ENCODE measurements at places on chromosomes 4 and X. TPM values are rescaled to one million over a fixed set of nuclear protein-coding genes. Genes with fewer than 3 reads are reported as not detected.

DNA sequence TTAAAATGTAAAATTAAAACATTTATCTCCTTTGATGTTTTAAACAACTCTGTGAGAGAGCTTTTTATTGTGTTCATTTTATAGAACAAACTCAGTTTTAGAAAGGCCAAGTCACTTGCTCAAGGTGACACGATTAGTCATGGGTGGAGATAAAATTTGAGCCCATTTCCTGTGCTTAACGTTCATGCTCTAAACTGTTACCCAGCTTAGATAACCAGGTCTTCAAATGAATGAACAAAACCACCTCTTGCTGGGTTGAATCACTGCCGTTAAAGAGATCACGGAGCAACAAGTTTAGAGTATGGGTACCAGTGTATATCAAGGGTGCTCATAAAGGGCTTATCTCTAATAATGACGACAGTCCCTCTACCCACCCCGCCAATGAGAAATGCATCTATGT is 10.2 kb upstream of the CASK start:
- no peaks in the 10 kb centered on the region for H3K36me3 ChIP-seq
- no peak for DNase-seq
- H3K4me3 ChIP-seq: no peak overlapping the region
- H3K27me3 ChIP-seq: no peaks in the 10 kb centered on the region

DNA sequence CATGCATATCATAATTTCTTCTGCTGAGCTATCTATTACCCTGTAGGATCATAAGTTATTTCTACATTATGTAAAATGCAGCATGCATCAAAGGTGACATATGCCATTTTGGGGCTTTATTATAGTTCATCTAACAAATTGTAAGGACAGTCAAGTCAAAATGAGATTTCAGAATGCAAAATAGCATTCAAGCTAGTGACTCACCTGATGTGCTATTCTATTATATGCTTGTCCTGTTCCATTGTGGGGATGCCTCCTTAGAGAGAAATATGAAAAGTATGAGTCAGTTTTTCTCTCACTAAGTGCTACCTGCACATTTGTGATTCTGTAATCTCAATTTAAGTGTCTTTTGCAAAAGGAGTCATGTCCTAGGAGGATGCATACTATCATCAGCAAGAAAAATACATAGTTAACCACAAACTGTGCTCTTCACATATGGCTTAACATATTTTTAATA is 647.0 kb upstream of the PCDH10 start:
- H3K27me3 ChIP-seq: no peaks in the 10 kb centered on the region
- H3K4me1 ChIP-seq: no peaks in the 10 kb centered on the region
- H3K27ac ChIP-seq: no peak overlapping the region
- DNase-seq: no peak
- H3K36me3 ChIP-seq: no peaks in the 10 kb centered on the region

UGT2B15 gene
- total RNA-seq: not detected

ZMAT1 gene
- total RNA-seq: 38.4 TPM

ARHGAP36 gene
- not detected for total RNA-seq

DNA sequence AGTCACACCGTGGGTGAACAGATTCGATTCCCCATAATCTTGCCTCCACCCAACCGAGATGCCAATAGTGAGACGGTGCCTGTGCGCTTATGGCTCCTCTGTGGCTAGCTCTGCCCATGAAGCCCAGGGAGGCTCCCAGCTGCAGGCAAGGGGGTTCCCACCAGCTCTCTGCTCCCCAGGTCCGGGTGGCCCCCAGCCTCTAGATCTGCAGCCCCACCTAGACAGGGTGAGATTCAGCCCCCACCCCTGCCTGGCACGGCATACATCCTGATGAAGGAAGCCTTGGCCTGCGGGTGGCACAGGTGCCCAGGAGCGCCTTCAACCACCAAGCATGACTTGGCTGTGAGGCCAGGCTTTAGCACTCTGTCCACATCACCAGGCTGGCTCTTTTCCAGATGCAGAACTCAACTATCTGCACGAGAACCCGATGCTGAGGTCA is 40.6 kb downstream of the WDR1 start:
- no peaks in the 10 kb centered on the region for H3K36me3 ChIP-seq
- no peak overlapping the region for H3K4me3 ChIP-seq
- H3K4me1 ChIP-seq: no peaks in the 10 kb centered on the region
- no peaks in the 10 kb centered on the region for H3K27me3 ChIP-seq

DNA sequence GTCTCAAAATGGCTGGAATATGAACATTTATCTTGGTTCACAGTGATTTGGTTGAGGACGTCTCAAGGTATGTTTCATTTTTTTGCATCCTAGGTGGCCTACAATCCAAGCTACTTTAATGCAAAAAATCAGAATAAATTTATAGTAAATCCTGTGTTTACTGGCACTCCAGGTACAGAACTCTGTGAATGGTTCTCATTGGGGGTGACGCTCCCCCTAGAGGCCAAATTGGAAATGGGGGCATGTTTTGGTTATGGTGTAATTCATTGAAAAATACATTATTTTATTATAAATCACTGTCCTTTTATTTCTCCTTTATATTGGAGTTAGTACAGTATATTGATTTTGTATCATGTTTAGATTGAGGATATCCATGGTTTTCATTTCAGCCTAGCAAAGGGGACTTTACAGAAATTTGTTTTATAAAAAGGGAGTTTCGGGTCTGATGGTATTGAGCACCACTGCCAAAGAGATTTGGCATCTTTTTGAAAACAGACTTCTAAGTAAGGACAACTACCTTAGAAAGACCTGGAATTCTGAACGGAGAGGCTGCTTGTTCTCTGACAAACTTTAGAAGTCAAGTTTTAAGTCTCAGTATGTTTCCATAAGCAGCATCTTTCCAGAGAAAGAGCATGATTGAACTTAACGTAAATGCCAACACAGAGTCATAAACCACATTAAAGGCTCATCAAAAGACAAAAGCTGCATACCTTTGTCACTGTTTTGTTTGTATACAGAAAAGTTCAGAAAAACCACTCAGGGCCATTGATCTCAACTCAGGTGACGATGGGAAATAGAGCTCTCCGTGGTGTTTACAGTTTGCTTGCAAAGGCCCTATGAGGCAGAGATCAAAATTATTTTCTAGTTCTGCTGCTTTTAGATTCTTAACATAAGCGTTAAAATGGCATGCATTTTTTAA is 19.4 kb downstream of the MTM1 start:
- H3K36me3 ChIP-seq: no peaks in the 10 kb centered on the region
- no peak overlapping the region for H3K27ac ChIP-seq
- H3K27me3 ChIP-seq: no peaks in the 10 kb centered on the region
- H3K4me3 ChIP-seq: no peak overlapping the region

PRRG1 gene
- not detected for total RNA-seq

EDNRA gene
- not detected for total RNA-seq

DNA sequence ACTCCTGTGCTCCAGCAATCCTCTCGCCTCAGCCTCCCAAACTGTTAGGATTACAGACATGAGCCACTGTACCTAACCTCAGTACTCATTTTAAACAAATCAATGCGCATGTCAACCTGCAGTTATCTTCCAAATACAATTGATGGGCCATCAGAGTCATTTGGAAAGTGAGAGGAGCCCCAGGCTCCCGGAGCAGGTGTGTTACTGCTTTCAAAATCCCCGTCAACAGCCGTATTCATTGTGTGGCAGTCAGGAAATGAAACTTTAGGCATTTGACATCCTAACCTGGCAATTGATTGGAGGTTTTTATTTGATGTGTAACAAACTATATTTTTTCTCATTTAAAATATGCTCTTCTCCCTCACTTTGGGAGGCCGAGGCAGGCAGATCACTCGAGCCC is 623.6 kb upstream of the TENM3 start:
- no peak for DNase-seq
- H3K4me1 ChIP-seq: no peaks in the 10 kb centered on the region
- H3K4me3 ChIP-seq: no peak overlapping the region
- no peaks in the 10 kb centered on the region for H3K36me3 ChIP-seq

MXRA5 gene
- not detected for total RNA-seq

- H3K36me3 ChIP-seq: no peaks in the 10 kb centered on the region
- H3K4me1 ChIP-seq: no peaks in the 10 kb centered on the region
- H3K27ac ChIP-seq: no peak overlapping the region
- H3K4me3 ChIP-seq: no peak overlapping the region
- H3K27me3 ChIP-seq: no peaks in the 10 kb centered on the region
Measured at GRCh38 chr4:47203593-47203992, 172.2 kb downstream of the GABRB1 start.

DNA sequence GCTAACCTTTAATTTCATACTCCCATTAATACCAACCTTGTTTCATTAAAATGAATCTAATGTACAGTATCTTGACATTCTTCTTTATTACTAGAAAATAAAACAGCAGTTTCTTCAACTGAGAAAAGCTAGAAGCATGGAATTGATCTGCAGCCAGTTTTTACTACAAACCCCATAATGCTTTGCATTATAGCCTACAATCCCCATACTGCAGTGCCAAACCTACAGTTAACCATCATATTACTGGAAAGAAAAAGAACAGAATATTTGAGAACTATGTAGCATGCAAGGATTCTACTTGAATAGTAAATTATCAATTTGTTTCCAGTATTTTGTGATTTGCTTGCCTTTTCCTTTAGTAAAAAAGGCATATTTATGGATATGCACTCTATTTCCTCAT is 3.2 kb upstream of the IL1RAPL1 start:
- H3K4me1 ChIP-seq: no peaks in the 10 kb centered on the region
- no peak for DNase-seq
- no peaks in the 10 kb centered on the region for H3K27me3 ChIP-seq
- H3K27ac ChIP-seq: no peak overlapping the region
- no peak overlapping the region for H3K4me3 ChIP-seq

GRCh38 chrX:118528071-118528737 is 32.6 kb downstream of the DOCK11 start:
- peak overlapping the region; percentile 78 for H3K27ac ChIP-seq
- DNase-seq: peak; percentile 68
- peaks cover 67% of the 10 kb centered on the region for H3K4me1 ChIP-seq
- peaks cover 3% of the 10 kb centered on the region for H3K36me3 ChIP-seq
- no peaks in the 10 kb centered on the region for H3K27me3 ChIP-seq

CAPN6 gene
- not detected for total RNA-seq

GRCh38 chr4:148192526-148192925 is 249.7 kb downstream of the NR3C2 start:
- H3K4me3 ChIP-seq: no peak overlapping the region
- no peak overlapping the region for H3K27ac ChIP-seq
- no peaks in the 10 kb centered on the region for H3K36me3 ChIP-seq

DNA sequence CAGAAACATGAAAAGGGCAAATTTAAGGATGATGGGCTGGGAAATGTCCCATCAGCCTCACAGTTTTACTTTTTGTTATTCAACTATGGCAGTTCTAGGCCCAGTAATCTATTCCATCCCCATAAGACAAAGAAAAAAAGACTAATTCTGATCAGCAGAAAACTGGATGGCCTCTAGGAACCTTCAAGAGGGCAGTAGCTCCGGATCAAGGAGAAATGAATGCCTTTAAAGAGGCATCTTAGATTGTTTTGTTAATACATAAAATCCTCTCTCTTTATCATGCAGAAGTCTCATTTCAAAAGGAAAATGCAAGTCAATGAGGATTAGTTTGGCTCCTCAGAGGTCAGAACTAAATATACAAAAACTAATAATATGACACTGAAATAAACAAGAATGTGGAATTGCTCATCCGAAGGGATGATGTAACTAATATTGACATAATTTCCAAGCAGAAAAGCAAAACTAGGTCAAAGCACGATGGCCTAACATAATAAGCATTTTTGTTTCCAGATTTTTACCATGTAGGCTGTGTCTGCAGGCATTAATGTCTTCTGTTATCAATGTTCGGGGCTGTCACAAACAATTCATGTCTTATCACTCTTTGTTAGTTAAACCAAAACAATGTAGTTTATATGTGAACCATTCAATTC is 8.8 kb downstream of the MID1 start:
- DNase-seq: no peak
- H3K27me3 ChIP-seq: peaks cover 7% of the 10 kb centered on the region
- no peaks in the 10 kb centered on the region for H3K36me3 ChIP-seq
- no peak overlapping the region for H3K4me3 ChIP-seq
- H3K27ac ChIP-seq: no peak overlapping the region
- H3K4me1 ChIP-seq: no peaks in the 10 kb centered on the region

- no peaks in the 10 kb centered on the region for H3K4me1 ChIP-seq
- no peak overlapping the region for H3K4me3 ChIP-seq
- H3K27me3 ChIP-seq: no peaks in the 10 kb centered on the region
- H3K27ac ChIP-seq: no peak overlapping the region
- no peak for DNase-seq
Measured at GRCh38 chr4:60326735-60327134, 873.4 kb upstream of the ADGRL3 start.

BEX4 gene
- 19.8 TPM for total RNA-seq

DNA sequence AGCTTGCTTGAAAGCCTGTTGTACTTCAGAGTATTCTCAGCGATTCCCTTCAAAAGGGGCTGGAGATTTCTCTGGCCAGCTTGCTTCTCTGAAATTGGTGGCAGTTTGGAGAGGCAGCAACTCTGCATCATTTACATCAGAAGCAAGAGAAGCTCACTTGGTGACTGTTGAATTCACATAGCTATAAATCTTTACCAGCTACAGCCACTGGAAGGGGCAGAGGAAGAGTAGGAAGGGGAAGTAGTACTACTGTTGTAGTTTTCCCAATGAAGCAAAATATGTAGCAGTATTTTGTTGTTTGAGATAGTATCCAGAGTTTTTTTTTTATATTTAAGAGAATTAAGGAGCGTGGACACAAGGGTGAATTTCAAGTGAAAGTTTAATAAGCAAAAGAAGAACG is 2.8 kb downstream of the TENT5D start:
- no peak overlapping the region for H3K4me3 ChIP-seq
- H3K27me3 ChIP-seq: no peaks in the 10 kb centered on the region
- H3K36me3 ChIP-seq: no peaks in the 10 kb centered on the region
- no peak for DNase-seq

- no peaks in the 10 kb centered on the region for H3K27me3 ChIP-seq
- H3K27ac ChIP-seq: no peak overlapping the region
- H3K36me3 ChIP-seq: no peaks in the 10 kb centered on the region
- H3K4me1 ChIP-seq: no peaks in the 10 kb centered on the region
- no peak overlapping the region for H3K4me3 ChIP-seq
Measured at GRCh38 chr4:88759039-88759894, 61.6 kb upstream of the NAP1L5 start.

DNA sequence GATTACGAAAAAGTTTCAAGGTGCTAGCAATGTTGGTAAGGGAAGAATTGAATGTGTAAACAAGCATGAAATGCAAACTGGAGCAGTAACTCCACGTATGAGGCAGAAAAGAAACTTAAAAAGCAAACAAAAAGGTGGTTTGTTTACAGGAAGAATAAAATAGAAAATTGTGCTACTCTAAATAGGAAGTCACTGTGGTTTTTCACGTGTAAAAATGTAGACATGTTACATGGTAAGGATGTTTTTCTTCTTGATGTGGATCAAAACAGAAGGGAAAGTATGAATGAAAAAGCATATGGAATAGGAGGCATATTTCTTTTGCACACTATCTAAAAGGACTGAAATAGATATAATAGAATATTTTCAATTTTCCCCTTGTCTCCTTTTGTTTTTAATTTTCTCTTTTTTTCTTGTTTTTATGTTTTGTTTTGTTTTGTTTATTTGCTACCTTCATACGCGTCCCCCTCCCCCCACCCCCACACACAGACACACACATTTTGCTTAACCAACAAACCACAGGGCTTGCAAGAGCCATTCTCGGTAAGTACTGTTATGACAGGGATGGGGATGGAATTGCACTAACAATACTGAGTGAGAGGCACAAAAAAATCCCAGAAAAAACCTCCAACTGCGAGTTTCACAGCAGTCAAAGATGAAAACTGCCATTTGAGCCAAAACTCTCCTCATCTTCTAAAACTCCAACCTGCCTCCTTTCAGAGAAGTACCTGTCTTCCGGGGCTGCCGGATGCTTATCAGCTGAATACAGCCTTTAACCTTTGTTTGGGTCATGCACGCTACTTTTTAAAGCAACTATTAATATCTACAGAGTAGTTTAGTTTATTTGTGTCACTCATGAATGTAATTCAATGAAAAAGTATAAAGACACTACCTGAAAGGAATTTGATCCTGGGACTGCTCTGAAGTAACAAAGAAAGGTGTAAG is 135.8 kb downstream of the IL15 start:
- H3K27me3 ChIP-seq: no peaks in the 10 kb centered on the region
- no peak for DNase-seq
- H3K4me1 ChIP-seq: no peaks in the 10 kb centered on the region

PPBP gene
- not detected for total RNA-seq

SHROOM2 gene
- not detected for total RNA-seq

Measured in B cell (primary cell).